ENCODE measurements at places on chromosomes 1 and 21. TPM values are rescaled to one million over a fixed set of nuclear protein-coding genes. Genes with fewer than 3 reads are reported as not detected.

DNA sequence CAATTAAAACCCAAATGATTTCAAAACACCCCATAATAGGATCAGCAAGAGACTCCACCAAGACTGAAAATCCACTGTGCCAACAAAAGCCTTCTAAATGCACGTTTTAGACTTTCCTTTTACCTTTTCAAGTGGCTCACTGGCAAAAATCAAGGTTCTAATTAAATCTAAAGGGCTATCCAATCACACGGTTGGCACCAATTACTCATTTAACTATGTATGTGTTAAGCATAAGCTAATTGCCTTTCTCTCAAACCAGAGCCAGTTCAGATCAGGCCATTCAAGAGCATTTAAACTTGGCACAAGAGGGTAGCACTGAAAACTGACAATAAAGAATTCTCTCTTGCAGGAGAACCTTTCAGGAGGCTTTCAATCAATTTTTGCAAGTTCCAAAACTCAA is 139.5 kb downstream of the RGS7 start:
- no peak for DNase-seq

- no peak for DNase-seq
These were observed 62.3 kb downstream of the DAB1 start for GRCh38 chr1:57361516-57361915.

GRCh38 chr21:36186081-36186480 is 29.5 kb downstream of the DOP1B start:
- no peak for DNase-seq

DNA sequence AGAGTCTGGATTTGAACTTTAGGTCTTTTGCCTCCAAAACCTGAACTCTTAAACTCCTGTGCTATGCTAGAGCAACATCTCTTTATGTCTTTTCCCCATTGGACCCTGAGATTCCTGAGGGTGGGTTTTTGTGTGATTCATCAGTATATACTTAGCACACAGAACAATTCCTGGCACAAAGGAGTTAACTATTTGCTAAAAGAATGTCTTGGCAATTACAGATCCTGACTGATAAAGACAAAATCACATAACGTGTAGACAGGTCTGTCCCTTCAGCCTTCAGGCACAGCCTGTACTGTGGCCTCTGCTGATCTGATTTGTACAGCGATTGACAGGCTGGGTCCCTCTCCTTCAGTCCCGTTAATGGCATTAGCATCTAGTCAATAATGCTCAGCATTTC is 162.4 kb upstream of the BEND5 start:
- DNase-seq: no peak

Gene ADAMTS1
- total RNA-seq: 177 TPM
